Neural progenitor cell (in vitro differentiated cells): ENCODE measurements at places on chromosomes 13 and 19. TPM values are rescaled to one million over a fixed set of nuclear protein-coding genes. Genes with fewer than 3 reads are reported as not detected.
A peak's percentile ranks its signal among the peaks of the same experiment; 100 is the strongest.

DNA sequence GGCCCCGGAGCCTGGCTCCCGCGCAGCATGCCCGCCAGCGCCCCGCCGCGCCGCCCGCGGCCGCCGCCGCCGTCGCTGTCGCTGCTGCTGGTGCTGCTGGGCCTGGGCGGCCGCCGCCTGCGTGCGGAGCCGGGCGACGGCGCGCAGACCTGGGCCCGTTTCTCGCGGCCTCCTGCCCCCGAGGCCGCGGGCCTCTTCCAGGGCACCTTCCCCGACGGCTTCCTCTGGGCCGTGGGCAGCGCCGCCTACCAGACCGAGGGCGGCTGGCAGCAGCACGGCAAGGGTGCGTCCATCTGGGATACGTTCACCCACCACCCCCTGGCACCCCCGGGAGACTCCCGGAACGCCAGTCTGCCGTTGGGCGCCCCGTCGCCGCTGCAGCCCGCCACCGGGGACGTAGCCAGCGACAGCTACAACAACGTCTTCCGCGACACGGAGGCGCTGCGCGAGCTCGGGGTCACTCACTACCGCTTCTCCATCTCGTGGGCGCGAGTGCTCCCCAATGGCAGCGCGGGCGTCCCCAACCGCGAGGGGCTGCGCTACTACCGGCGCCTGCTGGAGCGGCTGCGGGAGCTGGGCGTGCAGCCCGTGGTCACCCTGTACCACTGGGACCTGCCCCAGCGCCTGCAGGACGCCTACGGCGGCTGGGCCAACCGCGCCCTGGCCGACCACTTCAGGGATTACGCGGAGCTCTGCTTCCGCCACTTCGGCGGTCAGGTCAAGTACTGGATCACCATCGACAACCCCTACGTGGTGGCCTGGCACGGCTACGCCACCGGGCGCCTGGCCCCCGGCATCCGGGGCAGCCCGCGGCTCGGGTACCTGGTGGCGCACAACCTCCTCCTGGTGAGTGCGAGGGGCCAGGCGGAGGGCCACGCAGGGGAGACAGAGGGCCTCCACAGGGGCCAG, at the start of gene KL:
Gene KL, plus strand, starts transcription at position 10 of the 909 bp plus-strand sequence. Its CDS starts 18 bp downstream, at position 28.
- no peaks in the 10 kb centered on the region for H3K36me3 ChIP-seq
- no peak within 1 kb of the TSS for H3K27ac ChIP-seq
- H3K4me3 ChIP-seq, result peak within 1 kb of the TSS; percentile 46
- peaks cover 4% of the 10 kb centered on the region for H3K4me1 ChIP-seq

GRCh38 chr13:39864221-39864620, 208.8 kb downstream of the COG6 start:
- no peak for DNase-seq
- H3K27me3 ChIP-seq, result no peaks in the 10 kb centered on the region
- H3K4me1 ChIP-seq, result no peaks in the 10 kb centered on the region
- H3K4me3 ChIP-seq, result no peak overlapping the region
- H3K36me3 ChIP-seq, result no peaks in the 10 kb centered on the region
- H3K27ac ChIP-seq, result no peak overlapping the region

DNA sequence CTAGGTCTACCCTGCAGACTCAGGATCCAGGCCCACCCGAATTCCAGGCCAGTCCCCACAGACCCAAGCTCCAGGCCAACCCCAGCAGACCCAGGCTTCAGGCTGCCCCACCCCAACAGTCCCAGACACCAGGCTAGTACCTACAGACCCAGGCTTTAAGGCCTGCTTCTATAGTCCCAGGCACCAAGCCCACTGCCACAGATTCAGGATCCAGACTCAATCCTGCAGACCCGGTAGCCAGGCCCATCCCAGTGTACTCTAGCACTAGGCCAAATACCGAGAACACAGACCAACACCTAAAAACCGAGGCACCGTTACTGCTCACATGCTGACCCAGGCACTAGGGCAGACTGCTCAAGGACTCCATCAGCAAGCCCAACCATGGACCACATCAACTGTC, 862.3 kb downstream of the UQCRFS1 start:
- H3K36me3 ChIP-seq, result no peaks in the 10 kb centered on the region
- H3K4me3 ChIP-seq, result no peak overlapping the region
- H3K27me3 ChIP-seq, result no peaks in the 10 kb centered on the region
- H3K4me1 ChIP-seq, result no peaks in the 10 kb centered on the region
- H3K27ac ChIP-seq, result no peak overlapping the region
- DNase-seq, result no peak

DNA sequence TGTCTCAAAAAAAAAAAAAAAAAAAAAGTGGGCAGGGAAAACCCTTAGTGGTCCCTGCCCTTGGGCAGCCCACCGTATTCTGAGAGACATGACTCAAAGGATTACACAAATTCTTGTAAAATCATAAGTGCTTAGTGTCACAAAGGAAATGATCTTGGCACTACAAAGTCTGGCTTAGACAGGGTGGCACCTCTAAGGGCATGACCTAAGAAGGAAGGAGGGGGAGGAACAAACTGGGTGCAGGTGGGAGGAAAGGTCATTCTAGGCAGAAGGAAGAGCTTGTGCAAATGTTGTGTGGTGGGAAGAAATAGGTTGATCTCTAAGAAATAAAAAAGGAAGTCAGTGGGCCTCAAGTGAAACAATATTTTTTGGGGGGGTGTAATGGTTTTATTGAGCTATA, 10.4 kb downstream of the PNPLA6 start:
- H3K27ac ChIP-seq, result no peak overlapping the region
- no peaks in the 10 kb centered on the region for H3K27me3 ChIP-seq
- no peak overlapping the region for H3K4me3 ChIP-seq
- no peak for DNase-seq

DNA sequence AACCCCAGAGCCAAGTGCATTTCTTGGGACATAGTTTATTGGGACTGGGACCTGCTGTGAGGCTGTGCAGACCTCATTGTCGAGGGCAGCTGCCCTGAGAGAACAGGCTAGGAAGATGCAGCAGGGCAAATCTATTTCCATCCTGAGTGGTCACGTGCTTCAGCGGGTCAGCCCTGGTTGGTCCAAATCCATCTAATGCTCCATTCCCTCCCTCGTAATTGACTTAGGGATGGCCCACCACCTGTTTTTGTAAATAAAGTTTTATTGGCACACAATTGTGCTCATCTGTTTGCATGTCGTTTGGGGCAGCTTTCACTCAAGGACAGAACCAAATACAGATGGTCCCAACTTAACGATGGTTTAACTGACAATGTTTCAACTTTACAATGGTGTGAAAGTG, 75.5 kb upstream of the ADGRE5 start:
- no peaks in the 10 kb centered on the region for H3K36me3 ChIP-seq
- no peak overlapping the region for H3K4me3 ChIP-seq
- no peaks in the 10 kb centered on the region for H3K4me1 ChIP-seq
- H3K27me3 ChIP-seq, result no peaks in the 10 kb centered on the region
- DNase-seq, result no peak

DNA sequence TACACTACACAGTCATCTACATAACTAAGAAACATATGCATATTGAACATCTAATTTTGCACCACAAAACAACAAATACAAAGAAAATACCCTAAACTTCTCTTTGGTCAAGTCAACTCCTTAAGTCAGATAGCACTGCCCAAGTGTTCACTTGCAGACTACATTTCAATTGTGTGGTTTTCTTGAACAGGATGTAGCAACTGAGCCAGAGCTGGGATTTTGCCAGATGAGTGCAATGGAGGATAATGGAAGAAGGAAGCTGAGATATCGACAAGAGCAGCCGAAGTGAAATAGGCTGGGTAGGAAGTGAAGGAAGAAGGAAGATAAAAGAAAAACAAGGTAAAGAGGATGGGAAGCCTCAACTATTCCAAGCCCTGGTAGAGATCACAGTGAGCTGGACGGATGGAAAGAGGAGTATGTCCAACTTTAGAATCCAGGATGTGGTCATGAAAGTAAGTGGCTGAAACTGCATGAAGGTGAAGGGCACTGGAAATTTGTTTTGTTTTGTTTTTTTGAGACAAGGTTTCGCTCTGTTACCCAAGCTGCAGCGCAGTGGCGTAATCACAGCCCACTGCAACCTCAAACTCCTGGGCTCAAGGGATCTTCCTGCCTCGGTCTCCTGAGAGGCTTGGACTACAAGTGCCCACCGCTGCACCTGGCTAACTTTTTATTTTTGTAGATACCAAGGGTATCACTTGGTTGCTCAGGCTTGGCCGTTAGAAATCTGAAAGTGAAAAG, 15.0 kb downstream of the NUFIP1 start:
- no peak overlapping the region for H3K4me3 ChIP-seq
- H3K27me3 ChIP-seq, result no peaks in the 10 kb centered on the region
- H3K4me1 ChIP-seq, result peaks cover 4% of the 10 kb centered on the region
- H3K27ac ChIP-seq, result no peak overlapping the region
- DNase-seq, result no peak
- H3K36me3 ChIP-seq, result peaks cover 7% of the 10 kb centered on the region

GRCh38 chr13:79440958-79441528, 35.0 kb upstream of the RBM26 start:
- DNase-seq, result no peak
- H3K27me3 ChIP-seq, result peaks cover 12% of the 10 kb centered on the region
- H3K27ac ChIP-seq, result no peak overlapping the region
- no peaks in the 10 kb centered on the region for H3K36me3 ChIP-seq

DNA sequence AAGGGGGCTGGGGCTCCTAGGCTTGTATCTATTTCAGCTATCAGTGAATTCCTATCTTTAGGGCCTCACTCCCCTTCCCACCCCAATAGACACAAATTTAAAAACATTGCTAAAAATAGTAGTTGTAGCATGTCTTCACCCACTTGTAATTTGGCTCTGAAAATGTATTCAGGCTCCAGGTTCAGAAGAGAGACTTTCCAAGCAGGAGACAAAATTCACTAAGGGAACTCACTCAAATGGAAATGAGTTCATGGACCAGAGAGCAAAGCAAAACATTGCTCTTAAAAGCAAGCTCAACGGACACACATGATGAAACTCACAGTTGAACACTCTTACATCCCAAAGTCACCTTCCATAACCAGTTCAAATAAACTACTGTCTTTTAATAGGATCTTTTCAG, 36.8 kb downstream of the PHF11 start:
- no peaks in the 10 kb centered on the region for H3K27me3 ChIP-seq
- no peak overlapping the region for H3K4me3 ChIP-seq
- H3K4me1 ChIP-seq, result no peaks in the 10 kb centered on the region
- no peaks in the 10 kb centered on the region for H3K36me3 ChIP-seq
- DNase-seq, result no peak

DNA sequence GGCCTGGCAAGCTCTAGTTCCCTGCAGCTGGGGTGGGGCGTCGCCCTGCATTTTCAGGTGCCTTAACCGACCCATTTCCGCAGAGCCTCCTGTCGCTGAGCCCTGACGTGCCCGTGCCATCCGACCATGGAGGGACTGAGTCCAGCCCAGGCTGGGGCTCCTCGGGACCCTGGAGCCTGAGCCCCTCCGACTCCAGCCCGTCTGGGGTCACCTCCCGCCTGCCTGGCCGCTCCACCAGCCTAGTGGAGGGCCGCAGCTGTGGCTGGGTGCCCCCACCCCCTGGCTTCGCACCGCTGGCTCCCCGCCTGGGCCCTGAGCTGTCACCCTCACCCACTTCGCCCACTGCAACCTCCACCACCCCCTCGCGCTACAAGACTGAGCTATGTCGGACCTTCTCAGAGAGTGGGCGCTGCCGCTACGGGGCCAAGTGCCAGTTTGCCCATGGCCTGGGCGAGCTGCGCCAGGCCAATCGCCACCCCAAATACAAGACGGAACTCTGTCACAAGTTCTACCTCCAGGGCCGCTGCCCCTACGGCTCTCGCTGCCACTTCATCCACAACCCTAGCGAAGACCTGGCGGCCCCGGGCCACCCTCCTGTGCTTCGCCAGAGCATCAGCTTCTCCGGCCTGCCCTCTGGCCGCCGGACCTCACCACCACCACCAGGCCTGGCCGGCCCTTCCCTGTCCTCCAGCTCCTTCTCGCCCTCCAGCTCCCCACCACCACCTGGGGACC, 1.2 kb downstream of the ZFP36 start:
- H3K4me1 ChIP-seq, result peaks cover 22% of the 10 kb centered on the region
- H3K36me3 ChIP-seq, result no peaks in the 10 kb centered on the region
- H3K27ac ChIP-seq, result no peak overlapping the region
- DNase-seq, result peak; percentile 13
- H3K27me3 ChIP-seq, result peaks cover 31% of the 10 kb centered on the region

The TNNT1 gene
- 74.1 and 121 TPM in 2 replicates for total RNA-seq

The ZNF260 gene
- 55.9 and 67.7 TPM in 2 replicates for total RNA-seq

The FFAR3 gene
- total RNA-seq, result not detected in 2 replicates

The GADD45B gene
- 3.9 and 6.2 TPM in 2 replicates for total RNA-seq

The PSPN gene
- total RNA-seq, result 0.92 and 2.7 TPM in 2 replicates

The CEACAM20 gene
- not detected in 2 replicates for total RNA-seq

The GYS1 gene
- 17.7 and 38.7 TPM in 2 replicates for total RNA-seq

The RNU6-9 gene
- not detected in 2 replicates for total RNA-seq

The FRY gene
- 7.6 and 12.6 TPM in 2 replicates for total RNA-seq

The CYP2A7 gene
- total RNA-seq, result not detected in 2 replicates

The GIPR gene
- not detected in 2 replicates for total RNA-seq

The TMEM86B gene
- total RNA-seq, result 1.4 and 3.3 TPM in 2 replicates
